ENCODE measurements at places on chromosomes 6 and 20. TPM values are rescaled to one million over a fixed set of nuclear protein-coding genes. Genes with fewer than 3 reads are reported as not detected.

DNA sequence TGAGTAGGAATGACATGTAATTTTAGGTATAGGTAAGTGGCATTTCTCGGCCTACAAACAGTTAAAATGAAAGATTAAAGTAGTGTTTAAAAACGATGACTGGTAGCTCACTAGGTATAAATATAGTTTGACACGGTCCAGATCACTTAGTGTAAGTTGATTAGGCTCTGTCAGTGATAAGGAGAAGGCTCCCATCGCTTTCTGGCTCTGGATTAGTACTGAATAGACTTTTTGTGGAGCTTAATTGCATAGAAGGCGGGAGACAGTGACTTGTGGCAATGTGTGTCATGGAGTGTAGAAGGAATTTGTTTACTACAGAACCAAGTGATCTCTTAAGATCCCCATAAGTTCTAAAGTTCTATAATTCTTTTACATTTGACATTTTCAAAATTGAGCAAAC lies 6.7 kb downstream of the PYGB start:
- DNase-seq, result no peak

- no peak for DNase-seq
Measured at GRCh38 chr20:6339176-6339575, 216.3 kb upstream of the FERMT1 start.

ZSCAN31 gene
- 6.2 TPM for total RNA-seq

GRCh38 chr20:9071976-9072726 lies 3.3 kb downstream of the PLCB4 start:
- no peak for DNase-seq

GRCh38 chr6:153392156-153392555 lies 261.1 kb upstream of the RGS17 start:
- DNase-seq, result no peak

TAAR8 gene
- not detected for total RNA-seq

GRCh38 chr6:107624541-107624940 lies 134.6 kb downstream of the SOBP start:
- no peak for DNase-seq

EYA2 gene
- not detected for total RNA-seq

GRCh38 chr20:52150440-52151258 lies 40.9 kb downstream of the ZFP64 start:
- DNase-seq, result peak; percentile 58

DNA sequence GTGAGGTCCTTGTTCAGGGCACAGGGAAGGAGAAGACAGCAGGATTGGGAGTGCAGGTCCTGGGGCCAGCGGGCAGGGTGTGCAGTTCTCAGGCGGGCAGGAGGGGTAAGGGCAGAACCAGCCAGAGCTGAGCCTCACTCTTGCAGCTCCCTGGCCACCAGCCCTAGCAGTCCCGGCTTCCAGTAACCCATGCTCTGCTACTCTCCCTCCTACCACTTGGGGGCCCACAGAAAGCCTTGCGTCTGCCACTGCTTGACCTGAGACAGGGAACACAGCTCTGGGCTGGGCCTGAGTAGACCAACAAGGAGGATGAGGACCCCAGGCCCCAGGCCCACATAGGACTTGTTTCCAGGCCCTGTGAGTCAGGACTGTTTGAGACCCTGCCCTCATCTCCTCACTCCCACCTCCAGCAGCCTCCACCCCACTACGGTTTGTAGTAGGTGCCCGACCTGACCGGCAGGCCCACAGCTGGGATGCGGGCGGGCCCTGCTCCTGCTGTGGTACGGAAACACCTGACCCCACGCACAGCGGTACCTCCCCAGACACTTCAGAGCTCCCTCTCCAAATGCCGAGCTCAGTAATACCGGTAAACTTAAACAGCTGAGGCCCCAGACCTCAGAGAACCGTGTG lies 39.2 kb downstream of the KCNK5 start:
- peak; percentile 40 for DNase-seq

DNA sequence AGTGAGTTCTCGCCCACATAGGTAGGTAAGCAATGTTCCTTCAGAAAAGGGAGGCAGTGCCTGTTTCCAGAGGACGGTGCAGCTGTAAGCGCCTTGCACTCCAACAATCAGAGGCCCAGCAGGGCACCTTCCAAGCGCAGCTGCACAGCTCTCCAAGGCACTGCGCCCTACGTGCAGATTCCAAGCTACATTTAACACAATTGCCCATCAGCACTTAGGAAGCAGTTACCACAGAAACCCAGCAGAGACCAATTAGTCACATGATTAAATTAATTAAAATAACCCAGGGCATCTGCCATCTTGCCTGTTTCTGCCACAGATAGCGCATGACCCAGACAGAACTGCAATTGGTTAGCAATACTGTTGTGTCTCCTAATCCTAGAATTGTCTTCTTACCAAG lies 65.5 kb downstream of the SOBP start:
- DNase-seq, result no peak

GRCh38 chr6:22473991-22474682 lies 95.2 kb upstream of the HDGFL1 start:
- no peak for DNase-seq

GRCh38 chr20:10636326-10636818 lies 37.4 kb downstream of the JAG1 start:
- peak; percentile 35 for DNase-seq

- DNase-seq, result no peak
Measured at GRCh38 chr6:21992178-21992967, 304.5 kb downstream of the PRL start.

DNA sequence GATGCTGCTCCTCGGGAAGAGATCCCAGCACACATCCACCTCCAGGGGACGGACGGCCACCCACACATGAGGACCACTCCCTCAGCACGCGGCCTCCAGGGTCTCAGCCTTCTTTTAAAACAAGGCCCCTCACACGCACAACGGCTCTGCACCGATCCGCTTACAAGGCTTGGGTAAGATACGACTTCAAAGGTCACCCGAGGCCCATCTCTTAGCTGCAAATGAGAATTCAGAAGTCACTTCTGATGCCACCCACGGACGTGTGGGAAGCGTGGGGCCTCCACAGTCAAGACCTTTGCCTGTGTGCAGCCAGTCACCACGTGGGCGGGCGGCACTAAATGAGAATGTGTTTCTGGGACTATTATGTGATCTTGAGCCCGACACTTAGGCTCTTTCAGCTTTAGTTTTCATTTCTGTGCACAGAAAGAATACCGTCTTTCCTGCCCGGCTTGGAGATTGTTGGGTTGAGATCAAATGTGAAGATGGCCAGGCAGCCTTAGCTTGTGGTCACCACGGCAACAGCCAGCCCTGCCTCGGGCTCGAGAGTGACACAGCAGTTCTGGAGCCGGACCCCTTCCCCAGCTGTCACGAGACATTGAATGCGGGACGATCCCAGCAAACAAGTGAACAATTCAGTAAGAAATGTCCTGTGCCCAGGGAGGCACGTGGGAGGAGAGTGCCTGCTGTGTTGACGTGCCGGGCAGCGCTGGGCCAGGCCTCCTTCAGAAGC lies 91.6 kb downstream of the RAMACL start:
- DNase-seq, result no peak

ZNF292 gene
- 15.4 TPM for total RNA-seq

MYT1 gene
- total RNA-seq, result 0.58 TPM

DNA sequence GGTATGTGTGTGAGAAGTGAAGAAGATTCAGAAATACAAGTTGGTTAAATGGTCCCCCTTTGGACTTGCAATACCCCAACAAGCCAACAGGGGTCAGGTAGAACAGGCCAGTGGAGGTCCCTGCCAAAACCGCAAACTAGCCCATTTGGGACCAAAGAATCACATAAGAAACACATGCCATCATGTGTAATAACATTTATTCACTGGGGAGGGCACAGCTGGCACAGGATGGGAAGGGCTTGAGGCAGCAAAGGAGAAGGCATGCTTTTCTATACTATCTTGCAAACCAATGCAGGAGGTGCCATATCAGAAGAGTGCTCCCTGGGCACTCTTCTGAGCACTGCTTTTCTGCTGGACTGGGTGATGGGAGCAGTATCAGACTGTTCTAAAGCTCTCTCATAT lies 116.1 kb upstream of the TRAF3IP2 start:
- DNase-seq, result peak; percentile 24

RNGTT gene
- total RNA-seq, result 22.6 TPM

DNA sequence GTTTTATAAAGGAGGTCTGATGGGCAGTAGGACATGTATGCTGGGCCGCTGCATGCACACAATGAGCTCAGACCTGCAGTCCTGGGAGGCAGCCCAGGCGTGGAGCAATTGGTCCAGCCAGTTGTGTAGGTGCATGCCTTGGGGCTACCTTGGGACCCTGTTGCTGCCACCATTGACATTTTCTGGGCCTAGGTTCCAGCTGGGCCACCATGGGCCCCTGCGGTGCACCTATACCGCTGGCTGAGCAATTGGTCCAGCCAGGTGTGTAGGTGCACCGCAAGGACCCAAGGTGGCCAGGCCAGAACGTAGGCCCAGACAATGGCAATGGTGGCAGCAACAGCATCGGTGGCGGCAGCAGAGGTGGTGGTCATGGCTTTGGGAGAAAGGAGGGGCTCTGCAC lies 143.9 kb downstream of the PXDC1 start:
- DNase-seq, result no peak

IL20RA gene
- not detected for total RNA-seq

DNA sequence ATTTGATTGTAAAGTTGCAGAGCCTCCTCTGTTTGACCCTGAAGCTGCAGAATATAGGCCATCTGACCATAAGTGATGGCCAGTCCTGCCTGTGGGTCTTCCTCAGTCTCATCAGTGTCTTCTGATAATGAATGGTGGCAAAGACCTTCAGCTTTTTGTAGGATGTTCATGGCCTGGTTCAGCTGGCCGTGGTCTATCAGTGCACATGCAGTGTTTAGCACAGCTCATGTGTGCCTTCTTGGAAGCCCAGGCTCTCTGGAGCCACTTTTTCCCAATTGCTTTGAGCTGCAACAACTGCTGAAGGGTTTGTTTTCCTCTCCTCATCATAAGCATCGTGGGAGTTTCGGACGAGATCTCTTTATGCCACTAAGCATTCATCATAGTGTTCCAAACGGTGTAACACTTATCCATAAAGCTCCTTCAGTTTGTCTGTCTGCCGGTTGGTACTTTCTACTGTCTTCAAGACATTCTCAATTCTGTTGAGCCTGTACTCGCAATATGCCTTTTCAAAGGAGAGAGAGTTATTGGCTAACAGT lies 70.1 kb upstream of the TULP4 start:
- peak; percentile 21 for DNase-seq

- DNase-seq, result no peak
Measured at GRCh38 chr20:62533591-62534495, 58.0 kb upstream of the GATA5 start.

CYP39A1 gene
- total RNA-seq, result not detected

IRF4 gene
- 0.07 TPM for total RNA-seq

GRCh38 chr6:146901940-146902816 lies 302.0 kb upstream of the STXBP5 start:
- DNase-seq, result peak; percentile 10

SLC22A2 gene
- total RNA-seq, result not detected

All from HepG2 (cell line).